ENCODE measurements at places on chromosomes 1 and 21.
A peak's percentile ranks its signal among the peaks of the same experiment; 100 is the strongest.

DNA sequence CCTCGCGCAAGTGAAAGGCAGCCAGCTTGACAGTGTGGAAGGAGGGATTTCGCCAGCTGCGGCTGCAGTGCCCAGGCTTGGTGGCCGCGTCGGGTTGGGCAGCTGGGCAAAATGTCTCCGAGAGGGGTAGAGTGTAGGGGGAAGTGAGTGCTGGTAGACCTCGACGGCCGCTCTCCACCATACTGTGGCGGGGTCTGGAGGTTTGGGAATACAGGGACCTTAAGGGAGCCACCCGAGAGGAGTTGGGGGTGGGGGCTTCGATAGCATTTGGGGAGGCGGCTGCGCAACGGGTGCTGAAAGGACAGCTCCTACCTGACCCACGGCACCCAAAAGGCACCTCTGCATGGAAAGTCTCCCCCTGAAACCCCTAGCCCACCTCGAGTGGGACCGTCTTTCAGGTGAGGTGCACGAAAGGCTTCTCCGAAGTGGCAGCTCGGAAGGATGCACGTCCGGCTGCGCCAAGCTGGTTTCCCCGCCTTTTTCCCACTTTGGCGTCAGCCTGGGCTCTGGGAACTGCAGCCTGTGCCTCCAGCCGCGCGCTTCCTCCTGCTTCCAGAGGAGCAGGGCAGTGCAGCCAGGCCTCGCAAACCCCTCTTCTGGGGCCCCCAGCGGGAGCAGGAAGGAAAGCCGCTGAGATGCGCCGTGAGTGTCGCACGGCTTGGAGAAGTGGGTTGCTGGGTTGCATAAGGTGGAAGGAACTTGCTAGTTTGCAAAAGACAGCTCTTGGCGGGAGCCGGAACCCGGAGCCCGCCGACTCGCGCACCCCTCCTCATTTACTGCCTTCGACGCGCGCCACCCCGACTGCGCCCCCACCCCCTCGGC lies 531 bp upstream of the HMGN2 start:
- peak; percentile 77 for DNase-seq

DNA sequence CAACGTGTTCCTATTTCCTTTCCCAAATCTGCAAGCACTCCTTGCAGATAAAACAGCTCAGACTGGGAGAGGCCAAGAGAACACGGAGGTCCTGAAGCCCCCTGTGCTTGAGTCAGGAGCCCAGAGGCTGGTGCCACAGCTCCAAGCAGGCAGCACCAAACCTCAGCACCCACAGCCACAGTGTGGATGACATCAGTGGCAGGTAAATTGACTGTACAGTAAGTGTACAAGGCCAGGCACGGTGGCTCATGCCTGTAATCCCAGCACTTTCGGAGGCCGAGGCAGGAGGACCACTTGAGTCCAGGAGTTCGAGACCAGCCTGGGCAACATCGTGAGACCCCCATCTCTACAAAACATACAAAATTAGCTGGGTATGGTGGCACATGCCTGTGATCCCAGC lies 1.9 kb upstream of the COL6A1 start:
- no peak for DNase-seq

GRCh38 chr1:240363315-240363714 lies 248.6 kb downstream of the GREM2 start:
- no peak for DNase-seq

- no peak for DNase-seq
These were observed 96.0 kb upstream of the BMP8A start for GRCh38 chr1:39395357-39395831.

DNA sequence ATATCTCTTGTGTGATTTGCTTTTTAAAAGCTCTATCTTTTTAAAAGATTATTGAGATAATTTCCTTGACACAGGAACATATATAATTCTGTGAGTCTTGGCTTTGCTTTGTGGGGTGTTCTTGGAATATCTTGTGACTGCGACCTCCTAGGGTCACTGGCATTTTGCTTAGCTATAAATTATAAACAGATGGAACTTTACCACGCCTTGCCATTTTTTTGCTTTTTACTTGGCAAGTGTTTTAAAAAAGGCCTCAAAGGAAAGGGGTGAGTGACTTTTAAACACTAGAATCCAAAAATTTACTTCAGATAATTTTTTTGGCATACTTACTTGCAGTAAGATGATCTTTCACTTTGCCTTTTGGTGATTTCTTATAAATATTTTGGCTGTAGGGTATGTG lies 43.6 kb downstream of the ALG6 start:
- no peak for DNase-seq

DNA sequence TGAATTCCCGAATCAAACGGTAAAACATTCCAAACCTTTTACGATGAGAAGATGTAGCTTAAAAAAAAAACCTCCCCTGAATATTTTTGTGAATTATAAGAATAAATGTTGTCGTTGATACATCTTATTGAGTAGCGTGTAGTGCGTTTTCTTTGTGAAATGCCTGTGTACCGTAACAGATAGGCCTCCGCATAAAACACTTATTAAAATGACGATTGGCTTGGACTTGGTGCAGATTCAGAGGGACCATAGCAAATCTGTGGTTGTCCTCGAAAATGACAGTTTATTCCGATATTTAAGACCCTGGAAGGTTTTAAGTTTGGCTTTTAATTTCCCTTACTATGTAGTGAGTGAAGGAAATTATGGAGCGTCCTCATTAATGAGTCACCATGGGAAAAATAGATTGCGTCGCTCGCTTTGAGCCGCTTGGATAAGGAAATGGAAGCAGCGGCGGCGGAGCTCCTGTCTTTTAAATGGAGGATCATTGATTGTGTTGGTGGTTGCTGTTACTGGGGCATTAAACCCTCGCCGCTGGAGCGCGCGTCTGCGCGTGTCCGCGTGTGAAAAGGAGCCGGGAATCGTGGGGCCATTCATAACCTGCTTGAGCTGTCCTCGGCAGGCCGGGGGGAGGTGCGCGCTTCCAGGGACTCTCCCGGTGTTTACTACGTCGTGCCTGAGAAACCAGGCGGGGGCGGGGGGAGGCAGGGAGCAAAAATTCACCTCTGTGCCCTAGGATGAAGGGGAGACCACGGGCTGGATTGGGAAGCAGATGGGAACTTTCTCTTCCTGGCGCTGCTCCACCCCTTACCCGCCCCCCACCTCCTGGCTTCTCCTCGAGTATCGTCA lies 1.6 kb downstream of the SPEN start:
- DNase-seq = peak; percentile 91

GRCh38 chr1:107357376-107357775 lies 216.5 kb downstream of the NTNG1 start:
- no peak for DNase-seq

DNA sequence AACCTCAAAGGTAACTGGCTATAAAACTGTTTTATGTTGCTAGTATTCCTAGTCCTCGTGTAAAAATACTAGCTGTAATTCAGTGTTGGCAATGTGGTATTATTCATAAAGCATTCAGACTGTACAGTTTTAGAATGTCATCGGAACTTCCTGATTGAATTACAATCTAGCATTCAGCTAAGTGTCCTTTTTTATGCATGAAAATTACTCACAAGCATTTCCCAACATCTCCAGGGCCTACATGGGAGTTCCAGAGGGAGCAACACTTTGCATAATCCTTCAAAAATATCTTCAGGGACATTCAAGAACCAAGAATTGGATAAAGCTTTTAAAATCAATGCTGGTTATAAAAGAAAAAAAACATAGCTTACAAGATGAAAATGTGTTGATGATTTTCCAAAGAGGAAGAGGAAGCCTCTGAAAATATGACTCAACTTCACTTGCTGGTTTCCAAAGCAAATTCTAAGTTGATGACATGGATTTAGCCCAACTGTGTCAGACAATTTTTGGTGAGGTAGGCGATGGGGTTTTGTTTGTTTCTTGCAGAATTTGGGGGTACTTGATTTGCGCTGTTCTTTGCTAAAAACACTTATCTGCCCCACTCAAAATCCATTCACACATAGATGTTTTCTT lies 137.8 kb downstream of the SLC44A5 start:
- no peak for DNase-seq

GRCh38 chr1:43207229-43207853 lies 35.2 kb downstream of the CFAP57 start:
- no peak for DNase-seq

- no peak for DNase-seq
These were observed 3.8 kb downstream of the IFI44L start for GRCh38 chr1:78624035-78624434.

DNA sequence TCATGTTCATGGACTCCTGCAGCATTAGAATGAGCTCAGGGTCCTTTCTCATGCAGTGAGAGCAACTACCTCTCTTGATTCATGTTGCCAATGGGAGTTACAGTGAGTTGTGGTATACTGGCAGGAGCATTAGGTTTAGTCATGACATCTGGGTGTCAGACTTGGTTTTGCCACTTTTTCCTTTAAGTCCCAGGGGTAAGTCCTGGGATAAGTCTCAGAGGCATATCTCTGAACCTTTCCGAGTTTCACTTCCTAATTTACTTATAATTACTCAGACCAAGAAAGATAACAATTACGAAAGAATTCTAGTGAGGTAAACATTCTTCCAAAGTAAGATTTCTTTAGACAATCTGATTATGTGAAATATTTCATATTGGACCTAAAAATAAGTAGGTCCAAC lies 606.0 kb downstream of the SMYD3 start:
- DNase-seq = no peak

- no peak for DNase-seq
These were observed 5.9 kb upstream of the VCAM1 start for GRCh38 chr1:100713626-100714025.

GRCh38 chr1:154419620-154420571 lies 14.8 kb downstream of the IL6R start:
- peak; percentile 95 for DNase-seq

DNA sequence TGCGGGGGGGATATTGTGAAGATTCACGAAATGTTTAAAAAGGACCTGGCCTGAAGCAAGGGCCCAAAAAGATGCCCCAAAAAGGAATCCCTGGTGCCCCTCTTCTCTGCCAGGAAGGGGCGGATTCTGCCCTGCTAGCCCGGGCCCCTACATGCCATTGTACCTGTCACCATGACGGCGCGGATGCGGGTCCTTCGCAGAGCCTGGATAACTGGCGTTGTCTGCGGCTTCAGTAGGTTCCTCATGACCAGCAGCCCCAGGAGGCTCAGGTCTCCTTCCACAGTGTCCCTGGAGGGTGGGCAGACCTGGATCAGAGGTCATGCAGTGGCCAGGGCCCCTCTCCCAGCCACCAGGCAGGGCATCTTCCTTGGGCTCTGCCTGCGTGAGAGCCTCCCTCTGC lies 11.2 kb upstream of the MFAP2 start:
- DNase-seq = no peak

- no peak for DNase-seq
These were observed 218.3 kb upstream of the SGIP1 start for GRCh38 chr1:66315671-66316070.

DNA sequence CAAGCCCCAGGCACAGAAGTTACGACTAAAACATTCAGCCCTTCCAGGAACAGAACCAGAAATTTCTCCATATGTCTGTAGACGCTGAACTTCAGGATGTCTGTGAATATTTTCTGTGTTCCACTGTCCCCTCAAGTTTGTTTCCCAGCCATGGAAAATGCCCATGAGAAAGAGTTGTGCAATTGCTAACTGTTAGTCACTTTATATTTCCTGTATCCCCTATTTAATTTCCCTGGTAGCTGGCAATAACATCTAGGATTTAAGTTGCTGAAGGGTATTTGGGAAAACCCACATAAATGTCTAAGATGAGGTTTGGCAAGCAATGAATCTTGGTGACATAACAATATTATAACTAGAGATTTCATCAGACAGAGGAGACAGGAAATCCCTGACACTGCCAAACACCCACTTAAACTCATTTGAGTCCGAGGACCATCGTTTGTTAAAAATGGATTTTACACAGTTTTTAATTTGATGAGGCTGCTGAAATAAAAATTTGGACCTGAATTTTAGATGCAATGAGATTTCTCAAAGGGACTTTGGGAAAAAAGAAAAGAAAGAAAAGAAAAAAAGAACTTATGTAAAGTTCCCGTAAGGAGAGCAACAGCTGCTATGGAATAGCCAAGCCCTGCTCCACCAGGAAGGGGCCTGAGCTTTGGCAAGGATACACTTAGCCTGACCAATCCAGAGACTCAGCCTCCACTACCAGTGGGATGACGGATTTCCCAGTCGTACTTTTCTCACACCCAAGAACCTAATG lies 21.8 kb upstream of the ERRFI1 start:
- no peak for DNase-seq

- DNase-seq = no peak
These were observed 442.1 kb downstream of the PTBP2 start for GRCh38 chr1:97163591-97164275.

DNA sequence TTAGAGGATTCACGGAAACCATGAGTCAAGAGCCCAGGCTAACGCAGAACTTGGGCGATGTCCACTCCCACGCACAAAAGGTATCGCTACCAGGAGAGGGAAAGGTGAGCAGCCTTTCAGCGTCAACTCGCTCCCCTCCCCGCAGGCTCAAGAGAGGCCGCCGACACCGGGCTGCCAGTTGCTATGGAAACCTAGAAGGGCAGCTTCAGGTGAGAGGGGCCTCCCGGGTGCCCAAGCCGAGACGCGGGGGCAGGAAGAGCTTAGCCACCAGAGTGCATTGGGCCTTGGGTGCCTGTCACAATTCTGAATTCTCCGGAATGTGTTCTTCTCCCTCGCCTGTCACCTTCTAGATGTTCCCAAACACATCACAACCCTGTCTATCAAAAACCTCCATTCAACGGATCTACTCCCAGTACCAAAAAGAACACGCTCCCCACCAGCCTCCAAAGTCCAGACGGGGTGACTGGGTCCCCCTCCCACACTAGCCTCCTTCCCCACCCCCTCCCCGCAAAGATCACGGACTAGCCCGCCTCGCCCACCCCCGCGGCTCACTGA lies 694 bp downstream of the MEAF6 start:
- peak; percentile 64 for DNase-seq

DNA sequence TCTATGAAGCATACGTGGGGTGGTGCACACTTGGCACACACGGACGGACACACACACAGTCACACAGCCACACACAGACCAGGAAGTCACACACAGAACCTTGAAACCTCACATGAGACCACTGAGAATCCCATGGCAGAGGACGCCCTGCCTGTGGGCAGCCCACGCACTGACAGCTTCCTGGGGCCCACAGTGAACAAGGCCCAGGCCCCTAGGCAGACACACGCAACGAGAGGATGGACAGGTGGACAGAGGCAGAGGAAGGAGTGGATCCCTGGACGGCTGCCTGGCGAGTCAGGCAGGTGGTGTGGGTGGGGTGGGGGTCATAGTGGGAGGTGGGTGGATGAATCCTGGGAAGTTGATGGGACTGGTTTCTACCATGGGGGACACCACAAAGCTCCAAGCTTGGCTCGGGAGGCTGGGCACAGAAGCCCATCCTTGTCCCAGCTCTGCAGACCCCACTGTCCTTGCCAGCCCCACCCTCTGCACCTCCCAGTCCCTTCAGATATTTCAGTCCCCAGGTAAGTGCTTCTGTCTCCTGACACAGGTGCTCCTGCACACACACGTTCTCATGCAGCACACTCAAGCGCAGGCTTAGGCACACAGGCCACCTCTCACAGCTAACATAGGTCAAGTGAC lies 49.1 kb downstream of the WNT9A start:
- no peak for DNase-seq

GRCh38 chr1:155889566-155889965 lies 21.6 kb downstream of the RIT1 start:
- no peak for DNase-seq

GRCh38 chr1:246577082-246577719 lies 10.9 kb downstream of the CNST start:
- DNase-seq = no peak
